Stimulated activated CD4-positive, alpha-beta T cell treated with anti-CD3 and anti-CD28 coated beads, Interleukin-1b, Interleukin-23, amount 100 ng/mL, for 1 hour (primary cell): ENCODE measurements at places on chromosomes 2 and 18.

DNA sequence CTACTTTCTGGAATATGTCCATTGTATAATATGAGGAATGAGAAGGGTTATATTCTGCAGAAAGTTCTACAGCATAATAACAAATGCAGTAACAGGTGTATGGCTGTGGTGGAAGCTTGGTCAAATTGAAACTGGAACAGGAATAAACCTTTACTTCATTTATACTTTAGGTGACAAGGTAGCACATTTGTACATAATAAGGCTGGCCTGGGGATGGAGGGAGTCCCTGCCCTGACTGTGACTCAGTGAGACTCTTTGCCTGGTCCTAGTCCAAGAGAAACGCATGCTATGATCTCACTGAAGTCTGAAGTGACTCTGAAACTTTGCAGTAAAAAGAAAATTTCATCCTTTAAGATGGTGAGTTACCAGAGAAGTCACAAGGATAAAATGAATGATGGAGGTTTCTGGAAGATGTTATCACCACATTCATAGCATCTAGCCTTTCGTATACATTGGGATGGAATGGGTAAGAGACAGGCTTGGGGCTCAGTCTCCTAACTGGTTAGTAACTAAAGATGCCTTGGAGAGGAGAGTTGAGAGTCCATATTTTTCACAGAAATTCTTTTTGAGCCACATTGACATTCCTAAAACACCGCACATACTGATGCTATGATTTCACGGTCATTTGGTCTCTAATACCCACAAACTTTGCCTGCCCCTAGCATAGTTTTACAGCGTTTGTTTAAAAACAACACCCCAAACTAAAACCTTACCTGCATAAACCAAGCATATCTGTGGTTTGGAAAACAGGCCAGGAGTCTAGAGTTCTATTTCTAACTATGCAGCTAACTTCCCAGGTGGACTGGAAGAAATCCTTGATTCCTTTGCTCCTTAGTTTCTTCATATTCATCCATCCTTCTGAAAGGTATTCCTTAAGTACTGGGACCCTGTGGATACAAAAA is 42.4 kb upstream of the NABP1 start:
- DNase-seq, result no peak

GRCh38 chr2:106160786-106161261 is 33.3 kb downstream of the UXS1 start:
- no peak for DNase-seq

DNA sequence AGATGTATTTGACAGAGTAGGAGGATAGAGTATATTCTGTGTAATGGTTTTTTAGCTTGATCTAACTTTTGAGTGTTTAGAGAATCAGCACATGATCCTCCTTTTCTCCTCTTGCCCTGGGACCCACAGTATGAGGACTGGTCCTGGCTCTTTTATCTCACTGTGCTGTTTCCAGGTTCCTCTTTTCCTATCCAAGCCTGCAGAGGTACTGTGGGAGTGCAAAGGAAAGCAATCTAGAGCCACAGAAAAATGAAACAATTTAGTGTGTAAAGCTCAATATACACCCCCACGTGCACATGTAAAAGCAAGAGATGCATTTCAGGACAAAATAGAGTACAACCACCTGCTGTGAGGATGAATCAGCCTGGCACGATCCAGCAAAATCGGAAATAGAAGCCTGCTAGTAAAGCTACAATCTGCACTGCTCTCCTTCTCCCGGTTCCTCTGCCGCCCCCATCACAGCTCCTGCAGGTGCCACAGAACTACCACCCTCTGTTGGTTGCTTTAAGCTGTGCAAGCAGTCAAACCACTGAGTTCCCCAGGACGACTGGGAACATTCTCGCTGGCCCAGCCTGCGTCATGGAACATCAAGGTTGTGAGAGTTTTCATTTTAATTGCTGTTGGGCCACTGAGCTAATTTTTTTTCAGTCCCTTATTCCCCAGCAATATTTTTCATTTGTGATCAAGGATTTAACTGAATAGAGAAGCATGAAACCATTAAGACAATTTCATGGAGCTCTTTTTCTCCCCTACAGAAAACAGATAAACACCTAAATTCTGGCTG is 47.8 kb upstream of the MAPRE3 start:
- no peak for DNase-seq

- DNase-seq, result no peak
These were observed 351.0 kb downstream of the GALR1 start for GRCh38 chr18:77600674-77601073.
